ENCODE measurements at places on chromosomes 1 and 21.
A peak's percentile ranks its signal among the peaks of the same experiment; 100 is the strongest.

DNA sequence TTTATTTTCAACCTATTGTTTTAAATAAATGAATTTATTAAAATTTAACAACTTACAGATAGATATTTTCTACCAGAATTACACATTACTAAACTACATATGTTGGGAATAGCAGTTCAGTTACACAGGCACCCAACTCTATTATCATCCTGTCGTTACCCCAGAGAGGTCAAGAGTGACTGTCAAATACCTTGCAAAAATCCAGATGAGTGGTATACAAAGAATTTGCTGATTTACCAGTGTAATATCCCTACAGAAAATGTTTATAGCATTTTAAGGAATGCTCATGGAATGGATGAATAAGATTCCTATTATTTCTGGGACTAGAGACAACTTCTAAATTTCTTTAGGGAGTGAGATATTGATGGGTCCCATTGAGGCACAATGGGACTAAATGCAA, 300.7 kb upstream of the RGS18 start:
- no peak for DNase-seq

GRCh38 chr1:232329103-232329813, 300.7 kb downstream of the SIPA1L2 start:
- DNase-seq: no peak

DNA sequence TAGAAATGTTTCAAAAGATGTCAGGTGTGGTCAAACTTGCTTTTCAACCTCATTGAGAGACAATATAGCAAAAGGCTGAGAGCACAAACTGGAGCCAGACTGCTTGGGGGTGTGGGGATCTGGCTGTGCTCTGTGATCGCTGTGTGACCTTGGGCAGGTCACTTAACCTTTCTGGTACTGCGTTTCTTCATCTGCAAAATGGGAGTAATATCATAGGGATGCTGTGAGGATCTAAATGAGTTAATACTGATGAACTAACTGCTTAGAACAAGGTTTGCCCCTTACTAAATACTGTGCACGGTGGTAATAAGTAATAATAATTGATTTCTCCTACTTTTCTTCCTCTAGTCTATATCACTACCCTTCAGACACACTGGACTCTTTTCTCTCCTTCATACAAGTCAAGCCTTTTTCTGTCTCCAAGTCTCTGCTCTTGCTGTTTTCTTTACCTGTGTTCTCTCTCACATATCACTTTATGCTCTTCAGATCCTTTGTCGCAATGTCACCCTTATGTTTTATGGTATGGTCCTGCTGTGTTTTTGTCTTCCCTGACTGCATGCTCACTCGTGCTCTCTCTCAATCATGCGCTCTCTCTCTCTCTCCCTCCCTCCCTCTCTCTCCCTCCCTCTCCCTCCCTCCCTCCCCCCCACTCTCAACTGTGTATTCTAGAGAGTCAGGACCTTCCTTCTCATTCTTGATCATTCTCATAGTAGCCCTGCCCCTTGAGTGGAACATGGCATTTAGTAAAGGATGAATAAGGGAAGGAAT, 3.3 kb downstream of the MGST3 start:
- DNase-seq: no peak

- no peak for DNase-seq
These were observed 3.6 kb upstream of the TNFSF4 start for GRCh38 chr1:173210716-173211231.

DNA sequence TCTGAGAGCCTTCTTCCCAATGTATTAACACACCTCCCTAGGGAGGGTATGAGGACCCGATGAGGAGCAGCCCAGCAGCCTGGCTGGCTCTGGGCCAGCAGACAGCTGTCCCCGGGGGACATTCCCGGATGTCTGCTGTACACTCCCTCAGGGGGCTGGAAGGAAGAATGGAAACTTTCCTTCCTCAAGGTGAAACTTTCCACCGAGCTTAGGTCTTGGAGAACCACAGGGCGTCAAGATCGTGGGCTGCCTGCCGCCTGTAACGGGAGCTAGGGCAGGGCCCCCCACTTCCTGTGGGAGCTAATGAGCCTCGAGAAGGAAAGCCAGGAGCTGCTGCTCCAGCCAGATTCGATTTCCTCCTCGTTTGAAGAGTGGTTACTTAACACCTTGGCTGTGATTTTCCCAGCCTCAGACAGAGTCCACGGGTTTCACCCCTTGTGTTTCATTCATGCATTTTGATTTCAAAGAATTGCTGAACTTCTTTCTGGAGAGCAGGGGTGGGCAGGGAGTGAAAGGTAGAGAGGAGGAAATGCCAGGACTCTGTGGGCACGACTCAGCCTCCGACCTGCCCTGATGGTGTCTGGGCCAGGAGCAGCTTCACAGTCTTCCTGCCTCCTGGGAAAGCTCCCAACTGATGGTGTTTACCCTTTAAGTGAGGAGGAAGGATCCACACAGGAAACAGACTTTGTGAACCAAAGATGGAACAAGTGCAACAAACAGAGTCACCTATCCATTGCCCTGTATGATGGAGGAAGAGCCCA, 29.7 kb downstream of the UBE2T start:
- DNase-seq: no peak

DNA sequence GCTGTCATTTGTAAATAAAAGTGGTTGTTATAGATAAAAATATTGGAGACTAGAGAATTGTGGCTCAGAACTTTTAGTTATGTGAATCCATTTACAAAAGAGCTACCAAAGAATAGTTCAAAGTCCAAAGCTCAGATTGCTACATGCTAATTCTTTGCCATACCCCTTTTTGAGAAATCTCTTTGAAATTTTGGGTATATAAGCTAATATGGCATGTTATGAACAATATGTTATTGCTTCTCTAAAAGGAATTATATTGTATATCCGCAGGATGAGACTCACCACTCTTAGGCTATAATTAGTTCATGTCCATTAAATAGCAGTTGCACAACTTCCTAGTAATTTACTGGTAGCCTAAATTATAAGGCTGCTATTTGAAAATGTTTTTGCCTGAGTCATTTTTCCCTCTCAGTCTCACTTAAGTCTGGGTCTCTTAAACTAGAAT, 178.0 kb downstream of the ZNF281 start:
- DNase-seq: no peak

- DNase-seq: no peak
These were observed 2.5 kb downstream of the SHISAL2A start for GRCh38 chr1:52635321-52636089.

GRCh38 chr1:47196622-47197021, 6.8 kb upstream of the PDZK1IP1 start:
- no peak for DNase-seq

DNA sequence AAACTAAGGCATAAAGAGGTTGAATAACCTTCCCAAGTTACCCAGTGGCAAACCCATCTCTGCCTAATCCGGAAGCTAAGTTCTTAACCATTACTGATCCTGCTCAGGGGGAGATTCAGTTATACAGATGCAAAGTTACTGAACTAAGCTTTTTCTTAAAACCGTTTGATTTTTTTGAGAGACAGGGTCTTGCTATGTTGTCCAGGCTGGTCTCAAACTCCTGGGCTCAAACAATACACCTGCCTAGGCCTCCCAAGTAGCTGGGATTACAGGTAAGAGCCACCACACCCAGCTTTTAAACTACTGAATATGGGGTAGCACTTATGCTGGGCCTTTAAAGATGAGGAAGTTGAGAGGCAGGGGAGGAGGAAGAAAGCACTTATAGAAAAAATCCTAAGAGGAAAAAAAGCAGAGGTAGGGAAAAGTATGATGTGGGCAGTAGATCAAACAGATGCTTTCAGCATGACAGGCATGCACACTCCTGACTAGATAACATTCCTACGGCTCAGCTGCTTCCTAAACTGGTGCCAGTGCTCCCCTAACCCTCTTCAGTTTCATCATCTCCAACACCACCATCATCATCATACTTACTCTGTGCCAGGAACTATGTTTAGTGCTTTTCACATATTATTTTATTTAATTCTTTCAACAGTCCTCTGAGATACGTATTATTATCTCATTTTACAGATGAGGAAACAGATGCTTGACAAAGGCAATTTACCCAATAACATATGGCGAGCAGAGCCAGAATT, 5.8 kb downstream of the PAFAH2 start:
- DNase-seq: no peak

GRCh38 chr21:42071146-42071737, at the start of gene UMODL1:
UMODL1 (plus strand) TSS chr21:42071317; CDS start chr21:42071317, 0 bp downstream.
- DNase-seq: no peak

- no peak for DNase-seq
These were observed 5.6 kb downstream of the ARHGAP29 start for GRCh38 chr1:94231746-94232145.

DNA sequence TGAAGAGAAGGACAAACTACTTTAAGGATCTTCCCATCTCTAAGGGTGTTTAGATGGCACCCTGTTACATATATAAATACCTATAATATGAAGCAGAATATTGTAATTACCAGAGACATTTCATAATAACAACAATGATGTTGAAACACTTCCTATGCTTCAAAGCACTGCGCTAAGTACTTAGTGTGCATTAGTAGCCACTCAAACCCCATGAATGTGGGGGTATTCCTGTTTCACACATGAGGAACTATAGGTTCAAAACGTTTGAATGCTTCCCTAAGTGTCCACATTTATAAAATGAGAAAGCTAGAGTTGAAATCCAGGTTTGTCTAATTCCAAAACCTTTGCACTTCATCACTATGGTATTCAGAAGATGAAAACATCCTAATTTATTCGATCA, 18.5 kb upstream of the OR10J5 start:
- no peak for DNase-seq

GRCh38 chr1:111471012-111471411, 2.8 kb upstream of the C1orf162 start:
- DNase-seq: peak; percentile 17

DNA sequence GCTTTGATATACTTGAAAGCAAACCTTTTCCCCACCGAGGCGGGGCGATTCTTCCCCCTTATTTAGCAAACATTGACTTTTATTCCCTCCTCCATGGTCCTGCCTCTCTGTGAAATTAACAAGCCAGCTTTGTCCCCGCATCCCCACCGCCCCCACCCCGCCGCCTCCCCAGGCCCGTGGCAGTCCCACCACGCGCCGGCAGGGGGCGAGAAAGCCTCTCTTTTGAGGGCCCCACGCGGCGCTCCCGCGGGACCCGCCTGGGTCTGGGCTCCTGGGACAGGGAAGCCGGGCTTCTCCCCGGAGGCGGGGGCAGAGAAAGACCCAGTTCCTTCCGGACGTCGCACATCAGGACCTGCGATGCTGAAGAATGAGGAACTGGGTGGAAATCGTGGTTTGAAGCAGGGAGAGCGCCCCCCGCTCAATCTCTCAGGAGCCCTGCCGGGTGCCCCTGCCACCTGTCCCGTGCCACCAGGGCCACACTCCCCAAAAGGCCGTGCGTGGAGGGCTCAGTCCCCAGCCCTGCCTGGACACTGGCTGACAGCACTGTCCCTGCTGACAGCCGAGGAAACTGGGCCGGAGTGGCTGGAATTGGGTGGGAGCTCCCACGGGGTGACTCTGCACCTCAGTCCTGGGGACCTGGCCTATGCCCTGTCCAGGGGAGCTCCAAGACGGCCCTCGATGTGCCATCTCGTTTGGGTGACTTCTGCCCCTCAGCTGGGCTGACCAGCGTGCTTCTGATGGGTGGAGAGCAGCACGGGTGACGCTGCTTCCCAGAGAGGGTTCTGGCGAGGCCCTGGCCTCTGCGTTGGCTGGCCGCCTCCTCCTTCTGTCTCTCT, 8.6 kb upstream of the ACTRT2 start:
- DNase-seq: peak; percentile 41

DNA sequence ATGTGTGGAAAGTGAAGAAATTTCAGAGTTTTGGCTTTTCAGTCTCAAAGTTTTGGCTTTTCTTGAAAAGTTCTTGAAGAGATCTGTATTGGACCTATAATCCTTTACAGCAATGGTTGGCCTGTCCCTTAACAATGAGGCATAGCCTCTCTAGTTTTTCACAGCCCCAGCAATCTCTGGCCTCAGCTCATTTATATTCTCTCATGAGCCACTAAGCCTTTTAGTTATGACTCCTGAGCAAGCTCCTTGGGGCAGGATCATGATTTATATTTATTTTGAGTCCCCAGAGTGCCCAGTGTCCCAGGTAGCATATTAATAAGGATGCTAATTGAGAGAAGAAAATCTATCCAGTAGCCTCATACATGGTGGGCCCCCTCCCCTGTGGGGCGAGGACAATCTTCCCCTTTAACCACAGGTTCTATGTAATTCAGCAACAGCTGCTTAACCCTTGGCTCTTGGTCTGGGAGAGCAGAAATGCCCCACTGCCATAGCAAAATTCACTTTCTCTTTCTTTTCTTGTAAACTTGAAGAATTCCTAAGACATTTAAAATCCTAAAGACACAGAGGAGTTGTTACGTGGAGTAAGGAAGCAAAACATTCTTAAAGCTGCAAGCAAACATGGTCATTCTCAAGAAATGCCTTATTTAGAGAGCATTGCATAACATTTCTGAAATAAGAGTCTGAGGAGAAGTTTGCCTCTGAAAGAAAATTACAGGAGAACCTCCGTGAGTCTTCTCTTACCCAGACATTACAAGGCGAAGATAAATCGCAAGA, 6.3 kb downstream of the NGF start:
- DNase-seq: no peak

- no peak for DNase-seq
These were observed 9.6 kb upstream of the IL20 start for GRCh38 chr1:206855859-206856258.

- DNase-seq: no peak
These were observed 339.2 kb upstream of the AJAP1 start for GRCh38 chr1:4315202-4315601.

DNA sequence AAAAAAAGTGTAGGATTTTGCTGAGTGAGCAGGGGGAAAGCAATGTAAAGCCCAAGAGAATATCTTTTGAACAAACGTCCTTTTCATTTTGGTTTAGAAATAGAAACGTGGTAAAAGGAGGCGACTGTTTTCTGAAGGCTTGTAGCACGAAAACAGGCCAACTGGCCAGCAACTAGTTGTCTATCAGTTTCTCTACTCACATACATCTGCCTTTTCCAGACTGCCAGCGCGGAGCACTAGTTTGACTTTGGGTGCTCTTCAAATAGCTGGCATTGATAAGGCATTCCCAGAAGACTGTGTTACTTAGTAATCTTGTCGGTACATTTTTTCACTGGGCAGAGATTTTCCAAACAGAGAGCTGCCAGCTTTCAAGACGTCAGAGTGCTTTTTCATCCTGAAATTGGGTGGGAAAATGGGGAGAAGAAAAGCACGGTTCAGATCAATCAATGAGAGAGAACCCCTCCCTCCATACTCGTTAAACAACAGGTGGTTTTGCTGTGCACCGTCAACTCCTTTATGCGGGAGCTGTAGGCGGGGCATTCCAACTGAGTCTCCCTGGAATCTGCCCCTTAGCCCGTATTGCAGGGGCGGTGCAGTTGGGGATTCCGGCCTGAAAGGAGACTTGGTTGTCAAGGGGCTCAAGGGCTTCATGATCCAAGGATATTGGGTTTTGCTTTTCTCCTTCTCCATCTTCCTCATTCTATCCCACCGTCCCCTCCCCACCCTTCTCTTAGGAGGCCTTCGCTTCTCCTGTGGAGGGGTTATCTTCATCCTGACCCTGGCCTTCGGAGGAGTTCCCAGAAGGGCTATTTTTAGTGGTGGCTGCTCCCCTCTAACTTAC, 884 bp upstream of the LRRC8C start:
- DNase-seq: no peak

- no peak for DNase-seq
These were observed 42.7 kb downstream of the WNT4 start for GRCh38 chr1:22100168-22100567.
